ENCODE measurements at places on chromosomes 11 and 22.

DNA sequence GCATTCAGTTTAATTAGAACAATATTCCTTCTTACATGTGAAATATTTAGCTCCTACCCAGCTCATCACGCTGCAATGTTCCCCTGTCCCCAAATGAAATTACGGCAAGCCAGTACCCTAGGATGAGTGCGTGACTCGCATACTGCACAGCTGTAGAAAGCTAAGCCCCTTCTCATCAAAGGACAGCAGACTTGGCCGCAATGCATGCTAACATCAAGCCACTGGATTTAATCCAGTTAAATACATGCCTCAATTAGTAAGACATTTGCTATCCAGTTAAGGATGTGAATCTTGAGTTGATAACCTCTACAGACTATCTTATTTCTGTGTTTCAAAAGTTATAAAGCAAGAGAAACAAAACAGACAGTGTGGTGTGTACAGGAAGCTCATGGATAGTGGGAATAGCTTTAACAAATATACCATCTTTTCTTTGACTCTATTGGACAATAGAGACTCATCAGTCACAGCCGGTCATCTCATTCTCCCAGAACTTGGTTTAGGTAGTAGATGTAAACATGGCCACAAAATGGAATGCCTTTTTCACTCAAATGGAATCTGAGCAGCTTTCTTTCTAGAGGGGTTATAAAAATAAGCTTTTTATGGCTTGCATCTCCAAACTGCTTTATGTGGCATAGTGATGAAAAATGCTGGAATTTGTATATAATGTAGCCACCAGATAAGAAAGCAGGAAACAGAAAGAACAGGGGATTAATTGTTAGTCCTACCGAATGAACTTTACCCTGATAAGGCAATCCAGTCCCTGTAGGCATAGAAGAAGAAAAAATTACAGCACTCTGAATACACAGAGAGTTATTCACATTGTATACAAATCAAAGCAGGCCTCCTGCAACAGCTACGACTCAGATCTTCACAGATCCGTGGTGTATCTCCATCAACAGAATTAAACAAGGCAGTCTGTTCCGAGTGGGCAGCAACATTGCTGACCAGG lies 224.1 kb downstream of the CADM1 start:
- no peak for DNase-seq

- DNase-seq, result peak; percentile 20
These were observed 21.0 kb upstream of the SWAP70 start for GRCh38 chr11:9642894-9643293.

DNA sequence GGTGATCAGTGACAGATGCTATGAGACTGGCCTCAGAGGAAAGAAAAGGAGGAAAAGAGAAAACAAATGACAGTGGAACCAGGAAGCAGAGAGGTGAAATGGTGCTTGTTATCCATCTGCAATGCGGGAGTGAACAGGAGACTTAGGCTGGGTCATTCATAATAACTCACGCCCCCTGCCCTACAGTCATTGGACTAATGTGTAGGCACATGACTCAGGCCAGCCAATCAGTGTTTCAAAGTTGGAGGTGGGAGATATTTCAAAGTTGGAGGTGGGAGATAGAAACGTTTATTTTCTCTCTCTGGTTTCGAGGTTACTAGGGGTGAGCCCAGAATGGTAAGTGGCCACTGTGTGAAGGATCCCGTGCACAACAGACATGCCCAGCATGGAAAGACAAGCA lies 30.3 kb downstream of the SLC22A6 start:
- no peak for DNase-seq

GRCh38 chr22:40024201-40025061 lies 29.7 kb downstream of the FAM83F start:
- peak; percentile 59 for DNase-seq

DNA sequence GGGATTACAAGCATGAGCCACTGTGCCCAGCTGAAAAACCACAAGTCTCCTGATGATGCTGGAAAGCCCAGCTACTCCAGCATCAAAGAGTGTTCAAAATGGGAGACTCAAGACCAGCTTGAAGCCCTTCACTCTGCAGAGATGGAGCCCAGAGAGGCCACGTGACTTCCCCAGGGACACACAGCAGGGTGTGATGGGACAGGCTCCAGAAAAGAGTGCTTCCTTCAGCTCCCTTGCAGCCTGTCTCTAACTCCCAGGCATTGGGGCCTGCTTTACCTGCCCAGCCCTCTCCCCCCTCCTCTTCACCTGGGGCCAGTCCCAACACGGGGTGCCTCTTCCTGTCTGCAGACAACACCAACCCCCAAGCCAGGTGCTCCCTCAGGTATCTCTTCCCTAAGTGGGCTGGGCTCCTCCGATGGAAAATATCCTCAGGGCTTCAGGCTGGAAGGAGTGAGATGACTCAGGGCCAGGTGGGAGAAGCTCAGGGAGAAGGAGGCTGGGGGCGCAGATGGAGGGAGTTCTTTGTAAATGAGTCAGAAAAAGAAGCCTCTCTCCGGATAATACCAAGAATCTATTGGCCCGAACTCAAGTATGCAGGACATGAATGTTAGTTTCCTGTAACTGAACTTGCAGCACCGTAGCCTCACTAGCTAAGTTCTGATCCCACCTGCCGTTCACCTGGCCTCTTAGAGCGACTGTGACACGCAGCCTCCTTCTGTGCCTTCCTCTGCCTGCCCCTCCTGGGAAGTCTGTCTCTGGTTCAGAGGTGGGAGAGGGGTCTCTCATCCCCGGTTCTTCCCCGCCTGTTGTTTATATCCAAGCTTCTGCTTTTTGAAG lies 326.6 kb downstream of the MN1 start:
- DNase-seq, result no peak

GRCh38 chr11:10524471-10524870 lies 16.5 kb downstream of the RNF141 start:
- DNase-seq, result no peak

GRCh38 chr11:16561150-16561549 lies 177.3 kb upstream of the C11orf58 start:
- no peak for DNase-seq

DNA sequence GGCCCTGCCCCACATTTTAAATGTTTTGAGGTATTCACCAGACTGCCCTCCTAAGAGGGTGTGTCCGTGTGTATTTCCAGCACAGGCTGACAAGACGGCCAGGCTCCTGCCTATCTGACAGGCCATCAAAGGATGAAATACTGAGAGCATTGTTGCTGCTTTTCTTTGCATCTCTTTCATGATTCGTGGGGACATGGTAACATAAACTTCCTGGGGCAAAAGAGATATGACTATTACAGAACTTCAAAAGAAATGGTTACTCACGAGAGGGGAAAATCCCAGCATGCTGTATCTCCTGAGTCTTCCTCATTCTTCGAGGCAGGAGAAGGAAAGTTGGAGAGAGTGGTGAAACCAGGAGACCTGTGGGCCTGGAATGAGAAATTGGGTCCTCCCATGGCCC lies 10.3 kb upstream of the BIK start:
- DNase-seq, result no peak

DNA sequence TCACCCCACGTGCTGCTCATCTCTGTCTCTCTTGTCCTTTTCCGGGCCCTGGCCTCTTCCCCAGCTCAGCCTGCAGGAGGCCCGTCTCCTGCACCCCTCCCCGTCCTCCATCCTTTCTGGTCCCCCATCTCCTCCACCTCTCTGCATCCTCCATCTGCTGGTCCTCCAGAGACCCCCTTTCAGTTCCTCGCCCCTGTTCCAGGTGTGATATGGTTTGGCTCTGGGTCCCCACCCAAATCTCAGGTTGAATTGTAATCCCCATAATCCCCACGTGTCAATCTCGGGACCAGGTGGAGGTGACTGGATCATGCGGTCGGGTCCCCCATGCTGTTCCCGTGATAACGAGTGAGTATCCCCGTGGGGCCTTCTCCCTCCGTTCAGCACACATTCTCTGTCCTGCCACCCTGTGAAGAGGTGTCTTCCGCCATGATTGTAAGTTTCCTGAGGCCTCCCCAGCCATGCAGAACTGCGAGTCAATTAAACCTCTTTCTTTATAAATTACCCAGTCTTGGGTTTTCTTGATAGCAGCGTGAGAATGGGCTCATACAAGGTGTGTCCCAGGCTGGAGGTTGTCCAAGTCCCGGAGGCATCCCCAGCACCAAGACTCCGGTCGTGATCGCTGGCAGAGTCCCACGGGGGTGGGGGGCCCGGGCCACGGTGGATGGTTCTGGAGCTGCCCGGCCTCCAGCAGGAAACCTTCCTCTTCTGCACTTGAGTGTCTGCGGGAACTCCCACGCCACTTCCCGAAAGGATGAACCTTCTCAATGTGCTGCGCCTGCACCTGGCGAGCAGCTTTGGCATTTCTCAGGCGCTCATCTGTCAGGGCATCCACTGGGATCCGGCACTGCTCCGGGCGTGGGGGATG lies 29.0 kb upstream of the TOLLIP start:
- DNase-seq, result no peak

DNA sequence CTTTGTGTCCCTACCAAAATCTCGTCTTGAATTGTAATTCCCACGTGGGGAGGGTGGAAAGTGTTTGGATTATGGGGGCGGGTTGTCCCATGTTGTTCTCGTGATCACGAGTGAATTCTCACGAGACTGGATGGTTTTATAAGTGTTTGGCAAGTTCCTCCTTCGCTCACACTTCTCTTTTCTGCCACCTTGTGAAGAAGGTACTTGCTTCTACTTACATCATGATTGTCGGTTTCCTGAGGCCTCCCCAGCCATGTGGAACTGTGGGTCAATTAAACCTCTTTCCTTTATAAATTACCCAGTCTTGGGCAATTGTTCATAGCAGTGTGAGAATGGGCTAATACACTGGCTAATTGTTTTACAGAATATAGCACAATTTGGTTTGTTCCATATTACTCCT lies 326.3 kb downstream of the GRM5 start:
- no peak for DNase-seq

DNA sequence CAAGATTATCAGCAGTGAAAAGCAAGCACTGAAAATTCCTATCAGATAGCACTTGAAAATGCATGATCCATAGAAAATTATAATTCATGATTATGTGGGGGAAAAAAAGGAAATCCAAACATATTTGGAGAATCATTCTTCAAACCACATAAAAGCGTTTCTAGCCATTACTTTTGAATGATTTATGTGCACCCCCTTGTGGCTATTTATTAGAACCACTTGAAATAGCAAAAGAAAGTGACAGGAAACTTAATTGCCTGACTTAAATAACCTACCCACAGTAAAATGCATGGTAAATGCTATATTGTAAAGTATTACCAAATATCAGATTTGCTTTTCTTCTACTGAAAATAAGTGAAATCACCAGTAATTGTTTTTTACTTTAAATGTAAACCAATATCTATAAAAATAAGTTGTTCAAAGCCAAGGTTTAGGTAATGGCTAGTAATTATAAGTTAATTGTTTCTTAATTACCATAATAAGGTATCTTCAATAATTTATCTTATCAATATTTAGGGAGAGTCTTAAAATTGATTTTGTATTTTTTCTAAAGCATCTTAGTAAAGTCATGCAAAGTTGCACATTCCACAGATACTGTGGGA lies 168.5 kb downstream of the ARHGAP42 start:
- DNase-seq, result peak; percentile 51

- DNase-seq, result no peak
These were observed 84.9 kb downstream of the ATXN10 start for GRCh38 chr22:45756558-45756957.

DNA sequence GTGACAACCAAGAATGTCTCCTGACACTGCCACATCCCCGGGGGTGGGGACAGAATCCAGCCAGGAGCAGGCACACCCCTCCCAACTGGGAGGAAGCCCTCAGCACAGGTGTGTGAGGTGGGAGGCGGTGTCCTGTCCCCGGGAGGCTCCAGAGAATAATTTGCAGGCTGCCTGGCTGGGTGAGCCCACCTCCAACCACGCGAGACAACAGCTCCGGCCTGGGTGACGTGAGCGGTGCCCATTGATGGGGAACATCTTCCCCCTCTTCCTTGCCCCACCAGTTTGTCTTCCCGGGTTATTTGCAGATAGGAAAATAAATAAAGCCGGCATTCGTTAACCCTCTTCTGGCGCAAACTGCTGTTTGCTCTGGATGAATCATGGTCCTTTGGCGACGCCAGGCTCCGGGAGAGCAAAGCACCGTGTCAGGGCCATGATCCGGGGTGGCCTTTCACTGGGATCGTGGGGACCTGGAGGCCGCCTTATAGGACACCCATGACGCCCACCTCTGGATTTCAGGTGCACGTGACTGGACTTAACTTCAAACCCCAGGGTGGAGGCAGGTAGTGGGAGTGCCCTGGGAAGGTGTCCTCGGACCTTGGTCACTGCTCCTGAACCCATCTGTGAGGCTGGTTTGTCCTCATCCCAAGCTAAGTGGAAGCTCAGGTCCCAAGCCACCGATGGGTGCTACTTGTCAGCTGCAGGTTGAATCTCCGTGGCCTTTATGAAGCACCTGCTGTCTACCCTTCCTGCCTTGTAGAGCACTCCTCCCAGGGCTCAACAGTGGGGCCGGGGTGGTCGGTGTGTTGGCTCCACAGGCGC lies 13.9 kb downstream of the CCND1 start:
- DNase-seq, result no peak

DNA sequence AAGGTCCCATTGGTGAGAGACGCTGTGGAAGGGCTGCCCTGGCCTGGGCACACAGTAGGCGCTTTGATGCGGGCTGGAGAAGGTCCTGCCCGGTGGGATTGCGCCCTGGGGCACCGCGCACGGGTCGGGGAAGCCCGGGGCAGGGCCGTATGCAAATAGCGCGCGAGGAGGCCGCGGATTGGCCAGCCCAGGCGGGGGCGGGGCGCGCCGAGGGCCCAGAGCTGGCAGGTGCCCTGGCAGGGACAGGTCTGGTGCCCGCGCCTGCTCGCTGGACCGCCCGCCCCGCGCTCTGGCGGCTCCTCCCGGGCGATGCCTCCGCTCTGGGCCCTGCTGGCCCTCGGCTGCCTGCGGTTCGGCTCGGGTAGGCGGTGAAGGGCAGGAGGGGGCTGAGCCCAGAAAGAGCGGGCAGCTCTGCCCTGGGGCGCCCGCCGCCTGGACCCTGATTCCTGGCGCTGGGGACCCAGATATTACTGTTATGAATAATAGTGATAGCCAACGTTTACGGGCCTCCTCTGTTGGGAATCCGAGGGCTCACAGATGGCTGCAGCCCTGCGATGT lies at the start of gene UPK3A:
TSS of gene UPK3A (plus strand) at position 245 of the 558 bp plus-strand sequence. CDS start at position 310, 65 bp downstream.
- DNase-seq, result no peak

GRCh38 chr11:62201376-62201775 lies 7.1 kb upstream of the SCGB2A1 start:
- DNase-seq, result no peak

DNA sequence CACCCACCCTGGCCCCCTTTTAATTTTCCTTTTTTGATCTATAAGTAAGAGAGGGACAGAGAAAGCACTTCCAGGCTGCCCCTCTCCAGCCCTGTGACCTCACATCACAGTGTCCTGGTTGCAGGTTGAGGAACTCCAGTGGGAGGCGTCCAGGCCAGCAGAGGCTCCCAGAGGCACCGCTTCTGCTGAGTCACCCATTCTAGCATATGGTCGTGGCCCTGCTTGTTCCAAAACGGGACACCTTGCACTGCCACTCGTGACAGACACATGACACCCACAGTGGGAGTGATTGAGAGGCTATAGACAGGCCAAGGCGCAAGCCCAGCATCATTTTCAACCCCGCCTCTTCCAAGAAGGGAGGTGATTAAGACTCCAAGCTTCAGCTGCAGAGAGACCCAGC lies 16.0 kb upstream of the TMPRSS4 start:
- no peak for DNase-seq

GRCh38 chr11:37724315-37724714 lies 1126.3 kb upstream of the RAG2 start:
- DNase-seq, result no peak

All from globus pallidus (tissue), 1 donor.